ENCODE measurements at places on chromosomes 1 and 21.

DNA sequence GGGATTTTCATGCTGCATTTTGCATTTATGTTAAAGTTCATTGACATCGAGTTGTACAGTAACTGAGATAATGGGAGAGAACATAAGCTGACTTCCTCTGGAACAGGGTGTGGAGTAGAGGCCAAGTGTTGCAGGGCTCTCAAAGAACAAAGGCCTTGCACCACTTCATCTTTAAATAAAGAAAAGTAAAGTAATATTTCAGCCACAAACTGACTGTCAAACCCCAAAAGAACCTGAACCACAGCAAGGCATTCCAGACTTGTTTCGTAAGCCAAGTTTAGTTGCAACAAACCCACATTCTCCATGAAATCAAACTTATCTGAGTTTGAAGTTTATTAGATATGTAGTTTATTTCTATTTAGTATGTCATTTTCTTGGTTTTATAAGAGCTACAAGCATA lies 19.1 kb upstream of the HMGCS2 start:
- DNase-seq = no peak

GRCh38 chr1:235725434-235725833 lies 75.8 kb upstream of the GNG4 start:
- no peak for DNase-seq

- no peak for DNase-seq
Measured at GRCh38 chr1:74380252-74380651, 132.2 kb downstream of the LRRC53 start.

- no peak for DNase-seq
Measured at GRCh38 chr1:198701766-198702539, 63.1 kb downstream of the PTPRC start.

DNA sequence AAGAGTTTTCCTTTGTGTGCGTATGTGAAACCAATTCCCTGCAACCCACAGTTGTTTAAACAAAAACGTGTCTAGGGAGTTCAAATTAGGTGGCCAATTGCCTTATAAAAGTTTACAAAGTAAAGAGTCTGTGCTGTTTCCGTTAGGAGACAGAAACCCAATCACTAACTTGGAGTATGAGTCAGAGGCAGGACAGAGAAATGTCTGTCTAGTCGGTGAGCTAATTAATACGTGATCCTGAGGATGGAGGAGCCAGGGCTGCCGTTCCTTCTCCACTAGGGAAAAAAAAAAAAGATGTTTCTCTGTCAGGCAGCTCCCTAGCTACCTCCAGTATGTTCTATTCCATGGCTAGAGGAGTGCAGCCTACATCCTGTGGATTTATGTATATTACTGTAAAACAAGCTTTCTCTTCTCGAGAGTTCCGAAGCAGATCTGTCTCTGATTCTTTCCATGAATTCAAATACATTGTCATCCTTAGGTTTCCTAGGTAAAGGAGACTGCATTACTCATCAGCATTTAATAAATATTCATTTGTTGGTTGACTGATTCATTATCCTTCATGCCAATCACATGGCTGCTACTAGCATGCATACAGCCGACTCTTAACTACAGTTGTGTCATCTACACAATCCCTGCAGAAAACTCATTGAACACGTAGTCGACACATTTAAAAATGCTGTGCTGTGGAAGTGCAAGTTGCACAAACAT lies 430.6 kb downstream of the KIF26B start:
- DNase-seq = no peak
